ENCODE measurements at places on chromosomes 3 and 15.

GRCh38 chr3:129745253-129745652 lies 138.8 kb upstream of the PLXND1 start:
- no peak for DNase-seq

- DNase-seq = no peak
Measured at GRCh38 chr3:120488296-120488695, 37.5 kb upstream of the FSTL1 start.

GRCh38 chr3:23540600-23540999 lies 265.2 kb upstream of the UBE2E1 start:
- DNase-seq = no peak

- no peak for DNase-seq
Measured at GRCh38 chr3:170524073-170524472, 61.8 kb downstream of the SLC7A14 start.

- no peak for DNase-seq
Measured at GRCh38 chr15:41944313-41944940, 27.9 kb downstream of the EHD4 start.

DNA sequence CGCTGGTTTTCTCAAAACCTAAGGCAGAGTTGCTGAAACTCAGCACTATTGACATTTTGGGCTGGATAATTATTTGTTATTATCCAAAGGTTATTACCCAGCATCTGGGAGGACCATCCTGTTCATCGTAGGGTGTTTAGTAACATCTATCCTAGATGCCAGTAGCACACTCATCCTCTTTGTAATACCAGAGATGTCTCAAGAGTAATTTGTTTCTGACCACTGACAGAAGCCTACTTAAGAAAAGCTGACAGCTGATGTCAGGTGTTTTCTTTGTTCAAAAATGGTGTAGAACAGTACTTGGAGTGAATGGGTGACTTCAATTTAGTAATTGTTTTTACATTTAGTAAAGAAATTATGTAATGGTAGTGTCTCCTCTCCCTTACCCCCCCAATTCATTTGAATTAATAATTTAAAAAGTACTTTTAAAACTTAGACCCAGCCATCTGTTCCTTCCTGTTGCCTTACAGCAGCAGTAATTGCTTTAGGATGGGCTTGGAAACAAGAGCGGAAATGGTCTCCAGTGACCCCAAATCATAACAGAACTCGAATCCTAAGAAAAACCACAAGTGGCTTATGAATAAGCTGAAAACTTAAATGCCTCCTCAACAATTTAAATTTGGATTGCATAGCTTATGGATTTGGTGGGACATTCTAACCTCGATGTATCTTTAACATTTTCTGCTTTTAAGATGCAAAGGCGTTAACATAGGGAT lies 105.4 kb downstream of the PTPRG start:
- DNase-seq = no peak

GRCh38 chr3:37603722-37604121 lies 258.0 kb upstream of the CTDSPL start:
- no peak for DNase-seq

GRCh38 chr15:60444289-60444912 lies 34.5 kb downstream of the ICE2 start:
- no peak for DNase-seq

- DNase-seq = no peak
Measured at GRCh38 chr3:98521897-98522543, 682 bp downstream of the CLDND1 start.

- DNase-seq = no peak
Measured at GRCh38 chr3:105157766-105158085, 209.0 kb upstream of the ALCAM start.

- no peak for DNase-seq
Measured at GRCh38 chr3:77699125-77699691, 659.3 kb downstream of the ROBO2 start.

DNA sequence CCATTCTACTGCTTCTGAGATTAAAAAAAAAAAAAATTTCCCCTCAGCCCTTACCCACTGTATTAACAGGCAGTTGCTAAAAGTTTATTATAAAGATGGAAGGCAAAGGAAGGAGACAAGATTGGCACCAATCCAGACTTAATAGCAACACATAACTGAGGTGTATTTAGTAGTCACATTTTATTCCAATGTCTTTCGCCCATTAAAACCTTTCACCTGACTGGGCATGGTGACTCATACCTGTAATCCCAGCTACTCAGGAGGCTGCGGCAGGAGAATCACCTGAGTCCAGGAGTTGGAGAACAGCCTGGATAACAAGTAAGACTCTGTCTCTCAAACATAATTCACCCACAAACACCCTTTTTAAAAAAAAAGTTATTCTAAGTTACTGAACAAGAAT lies 4.4 kb downstream of the ACAP2 start:
- DNase-seq = no peak

GRCh38 chr15:98923171-98923570 lies 84.4 kb downstream of the PGPEP1L start:
- DNase-seq = no peak

- no peak for DNase-seq
Measured at GRCh38 chr3:168417016-168417415, 321.3 kb upstream of the GOLIM4 start.

DNA sequence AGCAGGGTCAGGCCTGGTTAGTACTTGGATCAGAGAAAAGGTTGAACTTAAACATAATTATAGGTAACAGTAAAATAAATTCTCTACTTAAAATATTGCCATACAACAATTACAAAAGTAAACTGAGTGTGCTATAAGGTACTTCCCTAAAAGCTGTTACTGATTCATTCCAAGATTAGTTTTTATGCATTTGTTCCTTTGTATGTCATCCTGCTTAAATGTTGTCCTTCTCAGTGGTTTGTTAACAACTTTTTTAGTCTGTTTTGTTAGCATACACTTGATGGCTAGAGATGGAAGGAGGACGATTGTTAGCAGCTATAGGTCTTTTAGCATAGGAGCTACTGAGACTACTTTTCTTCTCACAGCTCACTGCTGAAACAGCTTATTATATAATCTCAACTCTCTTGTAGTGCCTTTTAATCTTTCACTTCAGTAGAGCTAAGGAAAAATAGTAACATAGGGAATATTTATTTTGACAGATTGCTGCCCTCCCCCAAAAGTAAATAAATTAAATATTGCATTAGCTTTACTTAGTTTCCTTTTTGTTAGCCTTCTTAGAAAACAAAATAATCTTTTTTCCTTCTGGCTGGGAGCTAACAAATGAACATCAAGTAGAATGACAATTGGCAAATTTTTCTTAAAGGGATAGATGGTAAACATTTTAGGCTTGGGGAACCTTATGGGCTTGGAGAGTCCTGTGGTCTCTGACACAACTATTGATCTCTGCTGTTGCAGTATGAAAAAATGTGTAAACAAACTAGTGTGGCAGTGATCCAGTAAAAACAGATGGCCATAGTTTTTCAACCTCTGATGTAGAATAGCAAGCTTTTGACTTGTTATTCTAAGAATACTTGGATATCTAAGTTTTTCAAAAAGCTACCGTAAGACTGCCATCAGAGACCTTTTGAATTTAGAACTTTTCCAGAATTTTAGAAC lies 39.5 kb downstream of the USP8 start:
- DNase-seq = no peak

GRCh38 chr15:71362556-71362955 lies 247.3 kb downstream of the THSD4 start:
- no peak for DNase-seq

DNA sequence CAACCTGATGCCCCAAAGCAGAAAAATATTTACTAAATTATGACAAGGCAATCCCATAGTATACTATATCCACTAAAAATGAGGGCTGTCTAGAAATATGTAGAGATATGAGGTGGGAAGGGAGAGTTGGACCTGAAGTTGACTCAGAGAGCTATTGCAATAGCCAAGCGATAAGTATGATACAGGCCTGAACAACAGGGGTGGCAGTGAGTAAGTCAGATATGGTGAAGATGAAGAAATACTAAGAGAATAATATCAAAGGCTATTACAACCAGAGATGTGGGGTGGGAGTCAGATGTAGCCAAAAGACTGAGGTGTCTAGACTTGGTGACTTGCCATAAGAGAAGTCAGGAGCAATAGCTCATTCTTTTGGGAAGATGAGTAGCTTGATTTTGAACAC lies 9.2 kb downstream of the HSPBAP1 start:
- no peak for DNase-seq

GRCh38 chr15:74458473-74458872 lies 2.5 kb downstream of the UBL7 start:
- DNase-seq = no peak

- DNase-seq = no peak
Measured at GRCh38 chr3:33287672-33288282, 10.5 kb downstream of the FBXL2 start.

DNA sequence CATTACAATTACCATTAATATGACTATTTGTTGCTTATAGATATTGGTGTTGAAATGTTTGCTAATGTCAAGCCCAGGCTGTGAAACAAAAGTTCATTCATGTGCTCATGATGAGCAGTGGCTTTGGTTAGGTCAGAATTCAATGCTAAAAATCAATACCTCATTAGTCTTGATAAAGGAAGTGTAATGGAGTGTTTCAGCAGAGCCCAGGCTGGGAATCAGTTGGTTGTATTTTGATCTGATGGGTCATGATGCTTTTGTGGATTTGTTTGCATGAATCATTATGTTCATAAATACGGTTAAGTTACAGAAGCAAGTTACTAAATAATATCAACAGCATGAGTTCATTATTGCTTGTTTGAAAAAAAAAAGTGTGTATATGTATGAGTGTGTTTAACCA lies 13.6 kb upstream of the ZNF774 start:
- no peak for DNase-seq

DNA sequence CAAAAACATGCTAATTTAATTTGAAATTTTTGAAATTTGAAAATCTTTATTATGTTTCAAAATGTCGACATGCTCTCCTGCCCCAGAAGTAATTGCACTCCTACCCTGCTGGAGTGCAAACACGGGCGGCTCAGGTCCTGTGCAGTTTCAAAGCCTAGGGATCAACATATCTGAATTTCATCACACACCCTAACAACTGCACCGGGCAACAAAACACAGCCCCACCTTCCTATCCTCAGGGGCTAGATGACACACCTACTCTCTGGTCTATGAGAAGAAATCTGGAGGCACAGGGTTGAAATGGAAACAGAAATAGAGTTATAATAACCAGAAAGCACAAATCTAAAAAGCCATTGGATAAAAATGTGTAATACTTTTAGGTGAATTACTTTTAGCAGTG lies 61.4 kb downstream of the BFSP2 start:
- no peak for DNase-seq

DNA sequence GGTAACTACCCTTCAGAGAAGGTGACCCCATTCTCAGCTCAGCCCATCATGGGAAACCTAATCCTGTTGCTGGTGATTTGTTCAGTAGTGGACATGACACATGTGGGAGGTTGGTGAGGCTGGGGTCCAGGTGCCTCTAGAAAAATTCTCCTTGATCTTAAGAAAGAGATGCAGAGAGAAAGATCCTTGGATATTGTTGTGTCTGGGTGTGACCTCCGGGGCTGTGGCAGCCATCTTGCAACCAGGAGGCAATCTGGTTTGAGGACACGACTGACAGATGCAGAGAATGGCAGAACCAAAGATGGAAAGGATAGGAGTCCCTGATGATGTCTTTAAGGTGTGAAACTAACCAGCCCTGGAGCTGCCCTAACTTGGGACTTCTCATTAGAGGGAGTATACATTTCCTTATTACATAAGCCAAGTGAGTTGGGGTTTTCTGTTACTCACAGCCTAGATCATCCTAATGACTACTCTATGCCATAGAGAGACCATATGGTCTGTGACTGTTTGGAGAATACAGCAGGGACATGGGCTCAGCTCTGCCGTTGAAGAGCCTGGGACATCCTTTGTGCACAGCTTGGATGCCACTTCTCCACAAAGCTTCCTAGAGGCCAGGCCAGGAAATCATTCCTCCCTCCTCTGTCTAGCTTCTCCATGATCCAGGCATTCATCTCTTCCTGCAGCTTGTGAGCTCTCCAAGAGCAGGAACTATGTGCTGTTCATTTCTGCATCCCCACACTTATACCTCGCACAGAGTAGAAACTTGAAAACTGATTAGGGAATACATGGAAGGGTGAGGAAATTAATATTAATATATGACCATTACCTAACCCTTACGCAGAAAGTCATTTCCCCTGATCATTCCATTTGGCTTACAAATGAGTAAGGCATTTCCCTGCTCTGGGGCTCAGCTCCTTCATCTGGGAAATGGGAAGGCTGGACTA lies 45.9 kb downstream of the HRH1 start:
- DNase-seq = no peak

DNA sequence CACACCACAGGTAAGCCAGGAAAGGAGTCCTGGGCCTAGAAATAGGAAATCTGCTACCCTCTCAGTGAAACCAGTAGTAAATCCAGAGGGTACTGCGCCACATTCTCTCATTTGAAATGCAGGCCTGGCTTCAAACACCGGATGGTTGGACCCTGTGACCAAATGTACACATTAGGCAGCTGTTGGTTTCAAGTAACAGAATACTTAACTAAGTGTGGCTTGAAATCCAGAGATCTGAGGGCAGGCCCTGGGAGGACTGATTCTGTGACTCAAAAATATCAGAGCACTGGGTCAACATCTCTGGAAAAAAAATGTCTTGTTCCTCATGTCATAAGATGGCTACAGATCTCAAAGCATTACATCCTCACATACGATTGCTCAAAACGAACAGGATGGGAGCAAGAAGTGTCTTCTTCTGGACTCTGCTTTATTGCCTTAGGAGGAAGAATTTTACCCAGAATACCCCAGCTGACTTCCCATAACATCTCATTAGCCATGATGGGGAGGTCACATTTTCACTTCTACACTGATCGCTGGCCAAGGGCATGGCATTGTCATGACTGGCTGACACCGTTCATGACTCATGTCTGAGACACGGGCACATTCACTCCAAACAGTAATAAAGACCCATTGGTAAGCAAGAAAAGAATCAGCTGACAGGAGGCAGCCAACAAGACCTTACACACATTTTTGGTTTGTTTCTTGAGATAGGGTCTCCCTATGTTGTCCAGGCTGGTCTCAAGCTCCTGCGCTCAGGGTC lies 166.0 kb downstream of the ARRDC4 start:
- no peak for DNase-seq

- no peak for DNase-seq
Measured at GRCh38 chr15:33161209-33161608, 33.3 kb downstream of the FMN1 start.

- DNase-seq = no peak
Measured at GRCh38 chr3:168459226-168459784, 363.6 kb upstream of the GOLIM4 start.

- peak; percentile 46 for DNase-seq
Measured at GRCh38 chr15:68277131-68277602, 378 bp upstream of the FEM1B start.

- DNase-seq = no peak
Measured at GRCh38 chr3:4841225-4841624, 138.0 kb upstream of the BHLHE40 start.

- DNase-seq = no peak
Measured at GRCh38 chr15:54580643-54581042, 602.4 kb downstream of the UNC13C start.

DNA sequence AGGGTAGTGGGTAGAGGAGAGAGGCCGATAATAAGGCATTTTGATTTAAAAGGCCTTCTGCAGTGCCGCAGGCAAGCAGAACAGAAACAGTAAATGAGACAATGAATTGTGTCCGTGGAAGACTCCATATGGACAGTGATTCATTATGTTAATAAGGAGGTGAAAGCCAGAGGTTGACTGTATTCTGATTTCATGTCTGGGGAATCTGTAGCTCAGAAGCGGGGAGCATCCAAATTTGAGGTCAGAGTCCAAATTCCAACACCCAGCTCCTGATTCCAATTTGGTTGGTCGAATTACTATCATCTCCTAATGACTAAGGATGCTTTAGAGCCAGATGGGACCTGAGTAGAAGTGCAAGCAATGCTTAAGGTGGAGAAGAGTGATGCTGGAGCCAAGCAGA lies 1.0 kb upstream of the TBC1D21 start:
- DNase-seq = no peak

All from NCI-H1417 treated with DMSO at 0.1 percent for 48 hours (cell line).